Upper lobe of left lung (tissue), 6 donors: ENCODE measurements at places on chromosomes 16 and 17. TPM values are rescaled to one million over a fixed set of nuclear protein-coding genes. Genes with fewer than 3 reads are reported as not detected.

Gene RNF167
- total RNA-seq = 62.6 TPM

Gene CLEC18C
- not detected for total RNA-seq

Gene CEMP1
- total RNA-seq = 1.1 TPM

Gene ORC6
- total RNA-seq = 4.3 TPM

Gene KRTAP16-1
- total RNA-seq = not detected

Gene DRC3
- total RNA-seq = 8.5 TPM

Gene KRT24
- total RNA-seq = not detected

Gene TRPV3
- 0.30 TPM for total RNA-seq

Gene TMEM219
- 95.4 TPM for total RNA-seq

Gene CACNG5
- total RNA-seq = not detected

Gene LGALS9B
- not detected for total RNA-seq

Gene TBC1D3
- total RNA-seq = not detected

Gene NFAT5
- total RNA-seq = 80.7 TPM
